CD4-positive, alpha-beta T cell treated with Interleukin-17A for 1 hour (primary cell): ENCODE measurements at places on chromosomes 12 and 14.
A peak's percentile ranks its signal among the peaks of the same experiment; 100 is the strongest.

GRCh38 chr12:2876431-2877046 is 435 bp downstream of the FOXM1 start:
- DNase-seq, result peak; percentile 7

GRCh38 chr12:105090361-105090760 is 6.1 kb upstream of the ALDH1L2 start:
- no peak for DNase-seq

DNA sequence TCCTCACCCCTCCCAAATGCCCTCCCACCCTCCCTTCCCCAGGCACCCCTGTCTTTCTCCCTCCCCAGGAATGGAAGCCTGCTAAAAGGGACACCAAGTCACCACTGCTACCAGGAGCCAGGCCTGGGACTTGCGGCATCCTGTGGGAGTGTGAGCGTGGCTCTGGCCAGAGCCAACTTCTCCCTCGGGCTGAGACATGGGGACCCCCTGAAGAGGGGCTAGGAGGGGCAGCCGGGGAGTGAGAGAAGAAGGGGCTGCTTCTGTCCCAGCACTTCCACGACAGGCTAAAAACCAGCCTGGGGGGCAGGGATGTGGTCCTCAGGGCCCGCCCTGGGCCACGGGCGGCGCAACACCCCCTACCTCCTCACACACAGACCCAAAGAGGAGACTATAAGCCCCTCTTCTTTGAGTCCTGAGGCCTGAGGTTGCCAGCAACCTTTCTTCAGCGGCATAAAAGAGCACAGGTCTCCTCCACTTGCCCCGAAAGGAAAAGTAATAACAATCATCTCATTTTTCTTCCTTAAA is 278.9 kb downstream of the DPF3 start:
- DNase-seq, result no peak

- peak; percentile 43 for DNase-seq
Measured at GRCh38 chr12:66776974-66777373, 98.1 kb upstream of the GRIP1 start.

DNA sequence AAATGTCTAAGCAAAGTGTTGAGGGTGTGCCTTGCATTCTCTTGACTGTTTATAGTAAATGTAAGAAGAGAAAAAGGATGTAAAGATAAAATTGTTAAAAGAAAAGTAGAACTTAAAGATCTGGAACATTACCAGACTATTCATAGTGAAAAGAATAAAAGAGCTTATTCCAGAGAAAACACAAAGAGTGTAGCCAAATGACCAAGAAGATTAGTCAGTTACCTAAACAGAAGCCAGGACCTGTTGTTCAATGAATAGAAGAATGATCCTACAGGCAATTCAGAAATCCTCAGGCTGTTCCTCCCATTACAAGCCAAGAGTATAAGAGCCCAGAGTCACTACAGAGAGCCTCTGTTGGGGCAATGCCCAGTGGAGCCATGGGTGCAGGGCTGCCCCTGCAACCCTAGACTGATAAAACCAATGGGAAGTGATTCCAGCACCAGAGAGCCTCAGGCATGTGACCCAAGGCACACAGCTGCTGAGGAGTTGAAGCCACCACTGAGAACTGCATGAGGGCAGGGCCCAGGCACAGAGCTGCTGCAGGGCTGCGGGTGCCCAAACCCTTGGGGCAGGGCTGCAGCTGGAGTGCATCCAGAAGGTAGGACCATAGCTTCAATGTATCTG is 91.1 kb upstream of the SLC38A4 start:
- no peak for DNase-seq

- no peak for DNase-seq
Measured at GRCh38 chr12:107233551-107233950, 140.2 kb upstream of the CRY1 start.

DNA sequence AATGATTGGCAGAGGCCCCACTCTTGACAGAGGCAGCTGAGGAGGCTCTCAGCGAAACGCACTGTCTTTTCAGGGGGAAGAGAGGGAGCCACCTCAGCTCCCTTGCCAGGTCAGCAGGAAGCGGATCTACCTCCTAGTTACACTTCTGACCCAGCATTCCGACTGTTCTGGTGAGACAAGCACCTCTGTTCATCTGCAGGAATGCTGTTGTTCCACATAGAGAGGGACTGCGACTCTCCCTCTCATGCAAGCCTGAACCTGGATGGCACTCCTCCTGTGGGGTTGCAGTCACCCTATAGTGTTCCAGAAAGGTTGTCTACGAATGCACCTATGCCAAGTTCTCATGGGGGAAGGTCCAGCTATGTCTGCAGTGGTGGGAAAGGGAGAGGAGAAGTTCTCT is 37.1 kb upstream of the AEBP2 start:
- DNase-seq, result no peak
